Amniotic epithelial cell (primary cell): ENCODE measurements at places on chromosomes 7 and 10.

GRCh38 chr7:55211726-55212125 is 153.4 kb upstream of the LANCL2 start:
- no peak for DNase-seq

GRCh38 chr7:14374336-14374735 is 384.9 kb upstream of the ETV1 start:
- no peak for DNase-seq

DNA sequence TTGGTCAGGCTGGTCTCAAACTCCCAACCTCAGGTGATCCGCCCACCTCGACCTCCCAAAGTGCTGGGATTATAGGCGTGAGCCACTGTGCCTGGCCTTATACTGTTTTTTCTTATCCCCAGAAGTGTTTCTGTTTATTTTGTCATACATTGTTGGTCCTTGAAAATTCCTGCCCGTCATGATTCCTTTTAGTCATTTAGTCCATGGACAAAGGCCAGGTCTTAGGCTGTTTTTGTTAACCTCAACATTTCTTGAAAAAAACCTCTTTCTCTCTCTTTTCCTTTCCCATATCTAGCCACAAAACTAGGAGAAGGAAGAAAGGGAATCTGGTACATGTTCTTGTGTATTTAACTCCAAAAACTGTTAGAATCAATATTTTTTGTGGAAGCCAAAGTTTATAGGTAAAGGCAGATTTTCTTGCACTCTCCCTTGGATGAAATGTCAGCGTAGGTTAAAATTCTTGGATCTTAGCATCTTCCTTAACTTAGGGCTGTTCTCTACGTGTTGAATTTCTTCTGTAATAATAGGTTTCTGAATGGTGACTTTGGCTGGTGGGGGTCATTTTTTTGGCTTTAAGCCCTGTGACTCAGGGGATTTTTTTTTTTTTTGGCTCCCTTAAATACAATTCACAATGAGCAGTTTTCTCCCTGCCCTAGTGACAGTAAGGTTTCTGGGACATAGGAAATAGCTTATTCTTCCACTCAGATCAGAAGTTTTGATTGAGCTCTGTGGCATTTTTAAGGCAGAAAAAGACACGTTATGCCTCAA is 500.8 kb downstream of the AUTS2 start:
- no peak for DNase-seq

GRCh38 chr7:40717242-40717641 is 582.4 kb downstream of the SUGCT start:
- DNase-seq, result peak; percentile 72

DNA sequence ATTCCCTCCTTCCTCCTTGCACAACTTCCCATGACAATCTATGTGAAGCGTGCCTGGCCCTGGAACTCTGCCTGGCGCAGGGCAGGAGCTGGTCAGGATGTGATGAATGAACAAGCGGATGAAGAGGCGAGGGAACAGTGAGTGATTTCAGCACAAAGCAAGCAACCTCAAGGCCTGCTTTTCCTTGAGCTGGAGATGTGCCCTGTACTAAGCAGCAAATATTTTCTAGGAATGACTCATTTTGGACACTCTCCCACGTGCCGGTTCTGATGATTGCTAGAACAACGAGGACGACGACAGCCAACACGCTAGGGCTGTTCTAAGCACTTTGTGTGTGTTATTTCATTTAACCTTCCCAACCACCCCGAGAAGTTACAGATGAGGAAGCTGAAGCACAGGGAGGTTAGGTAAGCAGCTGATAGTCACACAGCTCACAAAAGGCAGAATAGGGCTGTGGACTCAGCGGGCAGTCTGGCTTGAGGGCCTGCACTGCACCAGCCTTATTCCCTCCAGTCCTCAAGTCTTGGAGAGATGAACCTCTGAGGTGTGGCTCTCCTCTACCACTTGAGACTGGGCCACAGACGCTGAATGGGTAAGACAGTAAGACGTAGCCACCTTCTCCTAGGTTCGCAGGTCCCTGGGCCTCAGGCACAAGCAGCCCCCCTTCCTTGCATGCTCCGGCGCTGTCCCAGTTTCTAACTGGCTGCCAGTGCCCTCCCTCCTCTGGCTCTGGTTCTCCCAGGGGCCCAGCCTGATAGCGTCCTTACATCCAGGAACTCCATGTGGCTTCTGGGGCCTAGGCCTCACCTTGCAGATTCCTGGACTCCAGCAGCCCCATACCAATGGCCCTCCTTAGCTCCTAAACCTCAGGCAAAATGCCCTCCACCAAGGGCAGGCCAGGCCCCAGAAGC is 59.0 kb downstream of the YKT6 start:
- peak; percentile 97 for DNase-seq

DNA sequence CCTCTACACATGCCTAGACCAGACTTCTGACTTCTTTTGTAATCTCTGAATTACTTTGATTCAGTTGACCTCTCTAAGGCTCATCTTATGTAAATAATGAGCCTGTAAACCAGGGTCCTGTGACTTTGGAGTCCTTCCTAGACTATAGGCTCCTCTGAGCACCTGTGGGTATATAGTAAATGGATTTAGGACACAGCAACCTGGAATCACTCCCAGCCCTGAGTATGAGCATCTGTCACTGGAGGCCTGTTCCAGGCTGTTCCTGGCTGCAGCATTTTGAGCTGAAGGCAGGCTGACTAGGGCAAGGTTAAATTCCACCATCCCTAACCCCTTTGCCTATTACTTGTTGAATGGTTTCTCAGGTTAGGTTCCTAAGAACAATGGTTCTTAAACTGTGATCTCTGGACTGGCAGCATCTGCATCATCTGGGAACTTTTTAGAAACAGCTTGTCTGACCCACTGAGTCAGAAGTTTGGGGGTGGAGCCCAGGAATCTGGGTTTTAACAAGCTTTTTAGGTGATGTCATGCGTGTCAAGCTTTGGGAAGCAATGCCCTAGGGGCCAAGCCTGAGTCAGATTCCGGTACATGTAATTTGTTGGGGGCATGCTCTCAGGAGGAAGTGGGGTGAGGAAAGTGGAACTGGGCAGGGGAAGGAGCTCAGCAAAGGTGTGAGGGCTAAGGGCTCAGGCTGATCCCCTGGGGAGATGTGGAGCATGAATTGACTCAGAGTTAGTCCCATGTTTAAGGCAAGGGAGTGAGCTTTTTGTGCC is 28.2 kb downstream of the MINDY4 start:
- peak; percentile 80 for DNase-seq
